ENCODE measurements at places on chromosomes 4 and X. TPM values are rescaled to one million over a fixed set of nuclear protein-coding genes. Genes with fewer than 3 reads are reported as not detected.

DNA sequence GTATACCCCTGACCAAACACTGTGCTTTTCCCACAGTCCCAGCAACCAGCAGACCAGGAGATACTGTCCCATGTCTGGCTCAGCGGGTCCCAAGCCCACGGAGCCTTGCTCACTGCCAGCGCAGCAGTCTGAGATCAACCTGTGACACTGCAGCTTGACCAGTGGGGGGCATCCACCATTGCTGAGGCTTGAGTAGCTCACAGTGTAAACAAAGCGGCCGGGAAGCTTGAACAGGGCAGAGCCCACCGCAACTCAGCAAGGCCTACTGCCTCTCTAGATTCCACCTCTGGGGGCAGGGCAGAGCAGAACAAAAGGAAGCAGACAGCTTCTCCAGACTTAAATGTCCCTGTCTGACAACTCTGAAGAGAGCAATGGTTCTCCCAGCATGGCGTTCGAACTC is 58.1 kb downstream of the SLC10A6 start:
- no peaks in the 10 kb centered on the region for H3K4me1 ChIP-seq
- H3K36me3 ChIP-seq, result no peaks in the 10 kb centered on the region
- peaks cover 9% of the 10 kb centered on the region for H3K27me3 ChIP-seq

The MAGEE1 gene
- total RNA-seq, result 11.7 TPM

GRCh38 chr4:104749062-104749461 is 254.4 kb upstream of the CXXC4 start:
- no peaks in the 10 kb centered on the region for H3K4me1 ChIP-seq
- no peak overlapping the region for H3K27ac ChIP-seq
- no peaks in the 10 kb centered on the region for H3K27me3 ChIP-seq
- no peaks in the 10 kb centered on the region for H3K36me3 ChIP-seq
- H3K4me3 ChIP-seq, result no peak overlapping the region

The DIAPH2 gene
- 6.1 TPM for total RNA-seq

DNA sequence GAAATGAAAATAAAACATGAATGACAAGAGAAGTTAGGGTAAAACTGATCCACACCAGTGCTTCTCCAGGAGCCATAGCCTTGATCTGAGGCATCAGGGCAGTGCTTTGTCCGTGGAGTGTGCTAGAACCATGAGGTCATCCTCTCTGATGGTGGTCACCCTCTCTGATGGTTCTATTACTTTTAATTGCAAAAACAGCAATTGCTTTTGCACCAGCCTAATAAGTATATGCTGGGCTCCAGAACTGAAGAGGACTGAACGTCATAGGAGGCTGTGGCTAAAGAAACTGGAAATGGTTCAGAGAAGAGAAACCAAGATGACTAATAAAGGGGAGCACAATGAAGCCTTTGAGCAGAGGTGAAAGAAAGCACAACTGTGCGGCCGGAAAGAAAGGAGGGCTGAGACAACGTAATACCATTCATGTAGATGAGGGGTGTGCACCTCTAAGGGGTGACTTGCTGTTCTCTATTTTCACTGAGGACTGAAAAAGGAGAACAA is 17.0 kb upstream of the TMEM154 start:
- no peak for DNase-seq
- H3K27ac ChIP-seq, result no peak overlapping the region
- no peaks in the 10 kb centered on the region for H3K36me3 ChIP-seq
- H3K4me1 ChIP-seq, result peaks cover 11% of the 10 kb centered on the region
- H3K4me3 ChIP-seq, result no peak overlapping the region

DNA sequence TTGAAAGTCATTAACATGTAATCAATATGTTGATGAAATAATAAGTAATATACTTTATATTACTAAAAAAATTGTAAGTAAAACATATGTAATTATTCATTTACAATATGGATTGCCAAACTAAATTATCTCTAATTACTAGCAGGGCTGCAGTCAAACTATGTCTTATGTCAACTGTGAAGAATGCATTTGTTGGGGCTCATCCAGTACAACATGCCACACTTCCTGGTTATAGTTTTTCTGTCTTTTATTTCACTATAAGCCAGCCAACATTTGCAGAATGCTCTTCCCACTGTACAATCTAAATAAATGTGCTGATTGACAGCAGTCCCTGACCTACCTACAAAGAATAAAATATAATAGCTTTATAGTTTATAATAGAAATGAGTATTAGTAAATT is 975.4 kb upstream of the NDST4 start:
- H3K36me3 ChIP-seq, result no peaks in the 10 kb centered on the region
- H3K4me1 ChIP-seq, result no peaks in the 10 kb centered on the region
- no peaks in the 10 kb centered on the region for H3K27me3 ChIP-seq
- DNase-seq, result no peak
- H3K27ac ChIP-seq, result no peak overlapping the region

- H3K27me3 ChIP-seq, result no peaks in the 10 kb centered on the region
- no peak overlapping the region for H3K4me3 ChIP-seq
- H3K27ac ChIP-seq, result no peak overlapping the region
- no peak for DNase-seq
Measured at GRCh38 chr4:25814301-25815136, 48.3 kb downstream of the SEL1L3 start.

GRCh38 chrX:111100191-111100590 is 4.2 kb downstream of the PAK3 start:
- H3K36me3 ChIP-seq, result no peaks in the 10 kb centered on the region
- no peak for DNase-seq

The ADAMTS3 gene
- not detected for total RNA-seq

GRCh38 chr4:144975718-144976117 is 122.3 kb downstream of the ANAPC10 start:
- H3K27me3 ChIP-seq, result no peaks in the 10 kb centered on the region

DNA sequence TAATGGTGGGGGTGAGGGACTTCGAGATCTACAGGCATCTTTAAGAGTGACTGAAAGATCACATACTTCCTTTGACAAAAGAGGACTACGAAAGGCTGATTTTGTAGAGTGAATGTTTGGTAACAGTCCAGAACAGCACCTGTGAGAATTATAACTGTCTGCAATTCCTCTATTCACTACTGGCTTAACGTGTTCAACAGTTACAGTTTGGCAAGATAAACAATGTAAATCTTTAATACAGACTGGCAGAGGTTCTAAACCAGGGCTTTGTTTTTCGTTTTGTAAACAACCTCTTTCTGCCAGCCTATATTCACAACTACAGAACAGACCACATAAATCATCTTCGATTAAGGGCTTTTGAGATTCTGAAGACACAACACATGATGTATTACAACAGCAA is 66.9 kb downstream of the NCAPG start:
- DNase-seq, result no peak
- no peaks in the 10 kb centered on the region for H3K4me1 ChIP-seq
- H3K36me3 ChIP-seq, result peaks cover 3% of the 10 kb centered on the region
- H3K27me3 ChIP-seq, result no peaks in the 10 kb centered on the region

- peaks cover 2% of the 10 kb centered on the region for H3K27me3 ChIP-seq
- H3K27ac ChIP-seq, result no peak overlapping the region
- H3K4me1 ChIP-seq, result no peaks in the 10 kb centered on the region
- H3K4me3 ChIP-seq, result no peak overlapping the region
Measured at GRCh38 chr4:52197306-52197705, 146.2 kb downstream of the SPATA18 start.

DNA sequence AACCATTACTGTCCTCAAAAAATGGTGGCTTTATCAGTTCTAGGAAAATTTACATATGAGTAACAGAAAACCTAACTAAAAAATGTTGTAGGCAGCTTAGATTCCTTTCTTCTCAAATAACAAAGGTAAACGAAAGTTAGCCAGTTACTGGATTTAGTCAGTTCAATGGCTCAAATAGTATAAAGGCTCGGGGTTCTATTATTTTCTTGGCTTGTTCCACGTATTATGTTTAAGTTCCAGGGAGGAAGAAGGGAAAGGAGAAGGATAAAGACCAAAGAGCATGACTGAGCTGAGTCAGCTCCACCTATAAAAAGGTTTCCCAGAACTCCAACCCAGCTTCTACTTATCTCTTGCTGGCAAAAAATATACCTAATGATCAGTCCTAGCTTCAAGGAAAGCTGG is 41.0 kb upstream of the MAB21L2 start:
- no peak for DNase-seq
- no peaks in the 10 kb centered on the region for H3K27me3 ChIP-seq

DNA sequence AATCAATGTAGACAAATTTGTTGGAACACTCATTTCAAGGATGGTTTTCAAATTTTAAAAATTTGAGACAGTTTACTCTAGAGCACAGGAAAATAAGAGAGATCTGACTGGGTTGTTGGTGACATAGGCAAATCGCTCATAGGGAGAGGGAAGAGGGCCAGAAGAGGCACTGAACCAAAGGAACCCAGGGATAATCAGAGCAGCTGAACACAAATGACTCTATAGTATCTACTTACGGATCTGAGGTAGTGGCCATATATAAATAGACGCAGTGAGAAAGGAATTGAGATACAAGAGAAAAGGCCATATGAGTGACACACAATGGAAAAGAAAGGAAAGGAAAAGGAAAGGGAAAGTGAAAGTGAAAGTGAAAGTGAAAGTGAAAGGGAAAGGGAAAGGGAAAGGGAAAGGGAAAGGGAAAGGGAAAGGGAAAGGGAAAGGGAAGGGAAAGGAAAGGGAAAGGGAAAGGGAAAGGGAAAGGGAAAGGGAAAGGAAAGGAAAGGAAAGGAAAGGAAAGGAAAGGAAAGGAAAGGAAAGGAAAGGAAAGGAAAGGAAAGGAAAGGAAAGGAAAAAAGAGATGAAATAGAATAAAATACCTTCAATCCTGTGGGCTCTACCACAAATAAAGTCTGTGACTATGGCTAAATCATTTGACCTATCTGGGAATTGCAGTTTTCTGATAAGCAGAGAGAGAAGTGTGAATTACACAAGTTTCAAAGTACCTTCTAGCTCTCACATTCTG is 759.2 kb downstream of the DMD start:
- H3K36me3 ChIP-seq, result no peaks in the 10 kb centered on the region
- DNase-seq, result no peak
- no peak overlapping the region for H3K4me3 ChIP-seq
- H3K4me1 ChIP-seq, result peaks cover 2% of the 10 kb centered on the region

DNA sequence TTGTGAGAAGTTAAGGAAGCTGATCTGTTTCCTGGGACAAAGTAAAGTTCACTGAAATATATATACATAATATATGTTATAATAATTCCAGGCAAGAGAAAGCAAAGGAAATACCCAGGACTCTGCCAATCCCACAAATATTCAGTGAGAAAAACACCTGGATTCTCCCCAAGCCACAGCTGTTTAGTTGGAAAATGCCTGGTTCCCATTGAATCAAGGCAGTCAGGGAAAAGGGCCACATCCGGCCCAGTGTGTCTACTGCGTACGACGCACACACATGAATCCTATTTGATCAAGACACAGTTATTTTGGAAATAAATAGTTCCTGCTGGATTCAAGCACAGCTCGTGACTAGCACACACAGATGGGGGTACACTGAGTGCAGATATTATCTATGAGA is 6.3 kb upstream of the DCHS2 start:
- H3K4me1 ChIP-seq, result no peaks in the 10 kb centered on the region
- peaks cover 2% of the 10 kb centered on the region for H3K36me3 ChIP-seq
- H3K27ac ChIP-seq, result no peak overlapping the region
- no peak overlapping the region for H3K4me3 ChIP-seq
- peaks cover 18% of the 10 kb centered on the region for H3K27me3 ChIP-seq
- DNase-seq, result no peak

The TBC1D8B gene
- total RNA-seq, result 0.88 TPM

DNA sequence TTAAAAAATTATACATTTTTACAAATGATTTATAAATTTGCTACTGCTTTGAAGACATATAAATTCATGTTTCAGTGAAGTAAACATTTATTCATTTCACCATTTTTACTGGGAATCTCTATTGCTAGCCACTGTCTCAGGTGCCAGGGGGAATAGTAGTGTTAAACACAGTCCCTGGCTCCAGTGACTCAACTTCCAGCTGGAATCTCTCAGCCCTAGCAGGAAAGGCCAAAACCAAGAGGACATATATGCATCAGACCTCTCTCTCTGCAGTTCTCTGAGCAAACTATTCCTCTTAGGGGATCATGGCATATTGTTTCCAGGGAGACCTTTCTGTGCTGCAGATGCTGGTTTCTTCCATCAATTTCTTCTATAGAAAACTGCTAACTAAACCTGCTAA is 1009.0 kb upstream of the LCORL start:
- H3K27ac ChIP-seq, result no peak overlapping the region
- no peaks in the 10 kb centered on the region for H3K36me3 ChIP-seq
- no peak for DNase-seq
- no peaks in the 10 kb centered on the region for H3K4me1 ChIP-seq
- no peaks in the 10 kb centered on the region for H3K27me3 ChIP-seq

The AVPR2 gene
- not detected for total RNA-seq

The CENPE gene
- total RNA-seq, result 0.62 TPM

DNA sequence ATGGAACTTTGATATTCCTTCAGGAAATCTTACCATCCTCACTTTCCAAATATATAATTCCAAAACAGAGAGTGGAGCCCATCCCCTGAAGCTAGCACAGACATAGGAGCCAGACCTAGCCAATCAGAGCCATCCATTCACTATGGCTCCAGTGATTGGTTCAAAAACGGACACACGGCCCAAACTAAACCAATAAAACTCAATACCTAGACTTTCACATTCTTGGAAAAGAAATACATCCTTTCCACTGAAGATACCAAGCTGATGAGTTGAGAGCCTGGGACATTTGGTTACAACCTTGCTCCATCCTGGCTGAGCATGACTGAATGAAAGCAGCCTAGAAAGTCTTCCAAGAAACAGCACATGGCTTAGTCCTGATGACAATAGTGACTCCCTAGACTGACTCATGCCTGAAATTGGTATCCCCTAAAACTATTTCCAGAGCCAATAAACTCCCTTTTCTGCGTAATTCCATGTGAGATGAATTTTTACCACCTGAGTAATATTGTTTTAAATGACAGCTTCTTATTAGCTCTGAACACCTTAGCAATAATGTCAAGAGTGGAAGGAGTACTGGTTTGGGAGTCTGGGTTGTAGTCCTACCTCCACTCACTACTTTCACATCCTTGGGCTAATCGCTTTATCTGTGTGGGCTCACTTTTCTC is 189.6 kb upstream of the LNX1 start:
- peaks cover 6% of the 10 kb centered on the region for H3K27me3 ChIP-seq
- no peak overlapping the region for H3K4me3 ChIP-seq
- no peaks in the 10 kb centered on the region for H3K36me3 ChIP-seq
- DNase-seq, result no peak
